ENCODE measurements at places on chromosomes 4 and X.
A peak's percentile ranks its signal among the peaks of the same experiment; 100 is the strongest.

DNA sequence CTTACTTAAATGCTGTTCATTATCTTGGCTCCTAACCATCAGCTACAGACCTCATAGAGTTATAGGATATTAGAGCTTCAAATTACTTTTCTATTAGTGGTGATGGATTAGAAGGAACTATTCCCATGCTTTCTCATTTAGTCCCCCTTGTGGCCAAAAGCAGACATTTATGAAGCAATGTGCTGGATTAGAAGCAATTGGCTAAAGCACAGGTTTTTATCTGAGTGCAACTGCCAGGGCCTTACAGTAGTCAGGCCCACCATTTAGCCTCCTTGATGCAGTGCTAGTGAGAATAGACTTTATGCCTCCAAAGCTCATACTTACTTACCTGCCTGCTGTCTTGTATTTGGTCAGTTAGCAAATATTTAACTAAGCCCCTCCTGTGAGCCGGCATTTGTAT is 93.0 kb downstream of the TSPAN7 start:
- no peak for ATAC-seq

DNA sequence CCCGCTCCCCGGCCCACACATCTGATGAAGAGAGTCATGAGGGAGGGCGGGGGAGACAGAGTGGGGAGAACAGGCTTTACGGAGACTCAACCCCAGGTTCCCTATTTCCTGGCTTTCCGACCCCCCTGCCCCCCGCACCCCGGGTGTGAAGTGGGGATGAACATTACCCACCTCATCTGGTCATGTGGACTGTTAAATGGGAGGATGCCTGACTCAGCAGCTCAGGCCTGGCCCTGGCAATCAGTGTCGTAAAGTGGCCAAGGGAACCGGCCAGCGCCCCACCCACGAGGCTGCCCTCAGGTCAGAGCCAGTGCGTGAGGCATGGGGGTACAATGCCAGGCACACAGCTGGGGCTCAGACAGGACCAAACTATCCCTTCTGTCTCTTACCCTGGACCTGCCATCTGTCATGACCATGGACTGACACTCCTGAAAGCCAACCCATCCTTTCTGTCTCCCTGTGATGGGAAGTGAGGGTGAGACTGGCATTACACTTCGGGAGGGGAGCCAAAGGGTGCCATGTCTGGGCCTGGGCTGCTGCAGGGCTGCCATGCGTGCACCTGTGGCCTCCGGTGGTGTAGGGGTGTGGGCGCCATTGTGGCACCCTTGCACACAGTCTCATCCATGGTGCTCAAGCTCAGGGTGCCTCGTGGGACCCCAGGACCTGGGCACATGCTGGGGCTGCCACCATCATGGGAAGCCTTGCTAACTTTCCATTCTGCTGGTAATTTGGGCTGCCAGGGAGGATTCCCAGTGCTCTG is 106.1 kb upstream of the PSAPL1 start:
- no peak for ATAC-seq

DNA sequence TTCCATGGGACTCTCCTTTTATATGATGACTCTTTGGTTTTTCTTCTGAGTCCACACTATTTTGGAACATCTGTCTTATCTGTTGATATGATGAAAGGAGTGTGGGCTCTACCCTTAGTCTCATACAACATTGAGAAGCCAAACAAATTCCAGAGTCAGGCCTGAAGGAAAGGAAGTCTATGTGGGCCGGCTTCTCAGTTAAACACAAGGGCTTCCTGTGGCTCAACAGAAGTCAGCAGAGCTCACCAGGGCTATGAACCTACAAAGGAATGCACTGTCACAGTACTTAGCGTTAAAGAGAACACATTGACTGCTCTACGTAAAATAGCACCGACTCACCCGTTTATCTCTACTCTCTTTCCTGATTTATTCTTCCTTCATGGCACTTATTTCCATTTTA is 641.0 kb upstream of the FRG1 start:
- no peak for ATAC-seq

DNA sequence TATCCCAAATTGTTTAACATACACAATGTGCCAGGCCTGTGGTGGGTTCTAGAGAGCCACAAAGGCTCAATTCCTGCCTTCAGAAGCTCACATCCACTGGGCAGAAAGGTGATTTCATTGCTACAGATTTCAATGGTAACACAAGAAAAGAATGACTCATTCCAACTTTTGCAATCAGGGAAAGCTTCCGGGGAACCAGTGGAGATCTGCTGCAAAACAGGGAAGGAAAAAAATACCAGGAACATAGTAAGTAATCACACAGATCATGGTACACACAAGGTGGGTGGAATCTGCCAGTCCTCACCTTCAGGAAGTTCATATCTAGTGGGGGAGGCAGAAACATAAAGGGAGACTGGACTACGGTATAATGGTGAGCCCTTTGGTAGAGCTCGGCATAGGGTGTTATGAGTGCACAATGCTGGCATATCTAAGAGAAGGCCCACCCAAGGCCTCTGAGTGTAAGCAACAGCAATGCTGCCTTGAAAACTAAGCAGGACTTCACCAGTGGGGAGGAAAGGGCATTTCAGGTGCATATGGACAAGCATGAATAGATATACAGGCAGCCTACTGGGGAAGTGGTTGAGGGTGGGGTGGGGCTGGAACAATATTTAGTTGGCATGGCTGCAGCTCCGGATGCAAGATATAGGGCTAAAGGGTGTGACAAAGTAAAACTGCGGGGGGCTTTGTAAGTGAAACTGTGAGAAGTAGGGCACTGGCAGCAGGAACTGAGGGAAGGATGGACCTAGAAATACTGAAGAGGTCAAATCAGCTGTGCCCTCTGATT is 24.2 kb downstream of the GPRIN3 start:
- no peak for ATAC-seq

GRCh38 chrX:1463581-1463980 is 10.9 kb upstream of the ASMTL start:
- no peak for ATAC-seq

DNA sequence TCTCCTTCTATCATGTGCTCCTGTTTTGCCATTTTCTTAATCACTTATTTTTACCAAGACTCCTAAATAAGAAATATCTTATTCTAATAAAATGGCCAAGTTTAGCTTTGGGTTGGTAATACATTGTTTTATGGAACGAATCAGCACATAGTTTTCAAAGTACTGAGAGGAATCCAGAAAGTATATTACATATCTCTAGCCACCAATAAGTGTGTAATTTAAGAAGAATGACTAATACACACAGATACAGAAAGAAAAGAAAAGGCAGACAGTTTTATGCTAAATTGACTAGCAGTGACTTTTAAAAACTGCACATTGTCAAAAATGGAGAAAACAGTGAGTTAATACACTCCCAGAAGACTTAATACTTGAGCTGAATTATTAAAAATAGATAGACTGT is 167.0 kb upstream of the IL15 start:
- ATAC-seq = no peak

GRCh38 chr4:1243451-1244080 is 5.4 kb downstream of the CTBP1 start:
- no peak for ATAC-seq

DNA sequence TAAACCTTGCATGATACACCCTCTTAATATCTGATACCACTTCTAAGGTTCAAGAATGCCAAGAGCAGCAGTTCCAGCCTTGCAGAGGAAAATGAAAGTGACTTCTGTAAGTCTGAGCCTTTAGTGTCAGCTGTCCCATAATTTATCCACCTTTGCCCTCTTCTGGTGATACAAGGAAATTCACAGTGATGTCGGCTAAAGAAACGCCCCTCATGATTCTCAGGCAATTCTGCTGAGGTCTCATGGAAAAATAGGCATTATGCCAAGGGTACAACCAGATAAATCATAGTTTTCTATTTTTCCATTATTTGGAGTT is 172.2 kb upstream of the CXCL13 start:
- peak; percentile 43 for ATAC-seq

- ATAC-seq = peak; percentile 11
These were observed 13.6 kb upstream of the TMEM156 start for GRCh38 chr4:39045827-39046221.

DNA sequence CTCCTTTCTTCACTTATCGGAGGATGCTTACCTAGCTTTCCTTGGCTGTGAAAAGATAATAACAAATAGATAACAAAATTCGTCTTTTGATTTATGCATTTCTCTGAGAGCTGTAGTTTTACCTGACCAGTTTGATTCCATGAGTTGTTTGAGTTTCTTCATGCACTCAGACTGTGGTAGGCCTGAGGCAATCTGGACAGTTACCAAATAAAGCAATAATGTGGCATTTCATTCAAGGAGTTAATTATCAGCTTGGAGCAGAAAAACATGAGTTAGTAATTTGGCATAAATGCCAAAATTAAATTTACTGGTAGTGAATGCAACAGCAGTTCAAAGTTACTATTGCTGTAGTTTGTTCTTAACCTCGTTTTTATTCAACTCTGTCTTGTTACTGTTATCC is 53.5 kb downstream of the FABP2 start:
- ATAC-seq = no peak

DNA sequence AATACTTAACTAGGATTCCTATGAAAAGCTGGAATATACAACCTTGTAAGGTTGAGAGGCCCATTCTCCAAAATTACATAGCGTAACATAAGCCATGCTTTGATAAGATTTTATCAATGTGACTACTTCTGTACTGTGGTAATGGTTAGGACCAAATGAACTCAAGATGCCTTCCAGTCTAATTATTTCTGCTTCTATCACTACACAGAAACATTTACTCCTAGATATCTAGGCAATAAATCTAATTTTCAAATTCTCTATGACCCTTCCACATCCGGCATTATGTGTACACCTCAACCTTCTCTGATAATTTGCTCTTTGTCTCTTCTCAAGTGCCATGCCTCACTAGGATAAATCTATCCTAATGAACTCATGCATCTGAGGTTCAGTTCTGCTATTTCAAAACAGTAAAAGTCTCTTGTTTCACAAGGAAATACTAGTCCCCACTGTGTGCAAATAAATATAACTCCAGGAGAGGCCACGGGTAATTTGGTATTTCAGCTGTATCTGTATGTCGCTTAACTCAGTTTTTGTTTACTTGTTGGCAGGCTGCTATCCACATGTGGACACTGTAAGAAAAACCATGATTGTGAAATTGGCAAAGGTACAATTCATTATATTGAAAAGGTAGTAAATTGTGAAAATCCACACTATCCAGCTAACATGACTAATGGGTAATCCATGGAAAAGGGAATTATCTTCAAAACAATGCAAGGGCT is 93.3 kb downstream of the PRDM5 start:
- ATAC-seq = no peak

DNA sequence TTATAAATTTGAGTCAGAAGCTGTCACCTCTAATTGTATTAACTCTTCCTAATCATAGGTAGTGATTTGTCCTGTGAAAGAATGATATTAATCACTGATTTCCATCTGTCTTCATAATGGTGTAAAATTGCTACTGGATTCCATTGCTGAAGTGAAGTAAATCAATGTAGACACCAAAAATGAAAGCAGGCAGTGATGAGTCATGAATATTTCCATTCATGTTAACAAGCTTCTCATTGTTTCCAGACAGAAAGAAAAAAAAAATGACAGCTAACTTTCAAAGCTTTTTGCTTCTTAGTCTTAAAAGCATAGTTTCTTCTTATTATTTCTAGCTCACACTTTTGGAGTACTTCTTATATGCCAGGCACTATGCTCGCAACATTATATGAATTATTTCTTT is 21.5 kb downstream of the FAM114A1 start:
- ATAC-seq = peak; percentile 92

DNA sequence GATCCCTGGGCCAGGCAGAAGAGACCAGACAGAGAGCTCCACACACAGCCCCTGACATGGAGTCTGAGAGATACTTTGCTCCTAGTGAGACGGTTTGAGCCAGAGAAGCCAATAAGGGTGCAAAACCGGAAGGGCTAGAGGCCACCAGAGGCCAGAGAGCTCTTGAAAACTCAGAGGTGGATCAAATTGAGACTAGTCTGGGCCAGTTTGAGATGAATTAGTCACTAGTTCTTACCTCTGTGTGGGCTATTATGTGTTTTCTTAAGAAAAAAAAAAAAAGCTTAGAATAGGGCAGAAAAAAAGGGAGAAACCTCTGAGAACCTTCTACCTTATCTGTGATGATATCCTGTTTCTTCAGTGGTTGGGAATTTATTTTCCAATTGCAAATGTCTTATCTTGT is 110.4 kb upstream of the EDNRA start:
- ATAC-seq = no peak

DNA sequence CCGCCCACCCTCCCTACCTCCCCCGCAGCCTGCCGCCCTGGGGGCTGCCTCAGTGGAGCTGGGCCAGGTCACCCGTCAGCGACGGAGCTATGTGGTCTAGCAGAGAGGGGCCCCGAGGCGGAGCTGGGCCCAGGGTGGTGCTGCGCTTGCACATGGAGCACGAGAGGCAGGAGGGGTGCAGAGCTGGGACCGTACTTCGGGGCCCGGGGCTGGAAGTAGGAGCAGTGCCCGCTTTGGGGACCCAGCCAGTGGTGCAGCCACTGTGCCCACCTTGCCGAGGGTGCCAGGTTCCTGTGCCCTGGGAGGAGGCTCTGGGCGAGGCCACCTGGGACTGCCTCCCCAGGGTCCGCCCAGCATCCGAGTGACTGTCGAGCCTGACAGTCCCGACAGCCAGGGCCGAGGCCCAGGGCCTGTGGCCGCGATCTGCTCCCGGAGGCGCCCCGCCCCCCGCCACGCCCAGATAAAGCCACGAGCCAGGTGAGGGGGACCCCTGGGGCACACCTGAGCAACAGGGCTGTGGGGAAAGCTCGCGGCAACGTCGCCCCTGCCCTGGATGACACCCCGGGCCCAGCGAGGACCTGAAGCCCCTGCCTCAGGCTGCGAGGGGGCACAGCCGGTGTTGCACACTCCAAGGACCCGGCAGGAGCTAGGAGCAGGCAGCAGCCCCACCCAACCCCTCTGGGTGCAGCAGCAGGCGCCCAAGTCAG is 117.5 kb downstream of the DNAAF6 start:
- no peak for ATAC-seq

GRCh38 chr4:61992351-61992750 is 792.2 kb downstream of the ADGRL3 start:
- no peak for ATAC-seq

DNA sequence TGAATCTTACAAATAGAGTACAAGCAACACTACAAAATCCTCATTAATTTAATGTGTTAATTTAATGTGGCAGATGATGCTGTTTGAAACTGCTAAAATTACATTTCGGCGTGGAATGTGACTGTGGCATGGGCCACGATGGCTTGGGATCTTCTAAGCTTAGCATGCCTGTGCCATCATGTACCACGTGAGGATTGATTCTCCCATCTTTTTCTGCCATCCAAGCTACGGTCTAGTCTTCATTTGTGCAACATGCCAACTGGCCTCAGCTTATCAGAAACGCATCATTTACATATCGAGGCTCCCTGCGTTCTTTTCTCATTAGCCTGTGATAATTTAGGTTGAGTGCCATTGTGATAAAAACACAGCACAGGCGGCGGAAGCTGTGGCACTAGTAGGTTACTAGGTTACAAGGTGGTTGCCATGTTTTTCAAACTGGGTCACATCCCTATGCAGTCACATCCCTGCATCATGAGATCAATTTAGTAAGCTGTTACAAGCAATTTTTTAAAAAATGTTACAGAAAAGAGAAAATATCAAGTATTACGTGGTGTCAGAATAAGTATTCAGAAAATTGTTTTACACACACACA is 189.9 kb upstream of the RBPJ start:
- ATAC-seq = no peak

- ATAC-seq = no peak
These were observed 1.6 kb downstream of the GRIA3 start for GRCh38 chrX:123185721-123186120.

GRCh38 chr4:27787195-27787594 is 926.6 kb downstream of the STIM2 start:
- ATAC-seq = no peak

- ATAC-seq = no peak
These were observed 102.3 kb downstream of the WWC2 start for GRCh38 chr4:183201331-183201730.

All from activated CD4-positive, CD25-positive, alpha-beta regulatory T cell treated with anti-CD3 and anti-CD28 coated beads, Interleukin-2, amount 50 U/mL, for 24 hours (primary cell).